Forelimb muscle (tissue), 1 donor: ENCODE measurements at places on chromosomes 7 and 10.

DNA sequence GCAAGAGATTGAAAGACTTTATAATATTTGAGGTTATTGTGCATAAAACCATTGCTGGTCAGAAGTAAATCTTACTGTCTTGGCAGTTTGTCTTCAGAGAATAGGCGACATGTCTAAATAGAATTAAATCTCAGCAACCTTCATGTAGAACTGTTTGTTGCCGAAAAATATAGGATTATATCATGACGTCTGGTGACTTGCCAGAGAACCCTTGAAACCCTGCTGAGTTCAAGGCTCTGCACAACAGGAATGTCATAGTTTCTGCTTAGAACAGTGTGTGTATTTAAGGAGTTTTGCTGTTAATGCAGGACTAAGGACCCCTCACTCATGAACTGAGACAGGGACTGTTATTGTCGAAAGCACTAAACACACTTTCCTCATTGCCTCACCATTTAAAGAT lies 206.4 kb upstream of the ETV1 start:
- DNase-seq, result no peak

- no peak for DNase-seq
Observed at GRCh38 chr10:113303544-113304146, 249.2 kb upstream of the HABP2 start.

- no peak for DNase-seq
Observed at GRCh38 chr10:96369890-96370583, 11.2 kb upstream of the OPALIN start.

DNA sequence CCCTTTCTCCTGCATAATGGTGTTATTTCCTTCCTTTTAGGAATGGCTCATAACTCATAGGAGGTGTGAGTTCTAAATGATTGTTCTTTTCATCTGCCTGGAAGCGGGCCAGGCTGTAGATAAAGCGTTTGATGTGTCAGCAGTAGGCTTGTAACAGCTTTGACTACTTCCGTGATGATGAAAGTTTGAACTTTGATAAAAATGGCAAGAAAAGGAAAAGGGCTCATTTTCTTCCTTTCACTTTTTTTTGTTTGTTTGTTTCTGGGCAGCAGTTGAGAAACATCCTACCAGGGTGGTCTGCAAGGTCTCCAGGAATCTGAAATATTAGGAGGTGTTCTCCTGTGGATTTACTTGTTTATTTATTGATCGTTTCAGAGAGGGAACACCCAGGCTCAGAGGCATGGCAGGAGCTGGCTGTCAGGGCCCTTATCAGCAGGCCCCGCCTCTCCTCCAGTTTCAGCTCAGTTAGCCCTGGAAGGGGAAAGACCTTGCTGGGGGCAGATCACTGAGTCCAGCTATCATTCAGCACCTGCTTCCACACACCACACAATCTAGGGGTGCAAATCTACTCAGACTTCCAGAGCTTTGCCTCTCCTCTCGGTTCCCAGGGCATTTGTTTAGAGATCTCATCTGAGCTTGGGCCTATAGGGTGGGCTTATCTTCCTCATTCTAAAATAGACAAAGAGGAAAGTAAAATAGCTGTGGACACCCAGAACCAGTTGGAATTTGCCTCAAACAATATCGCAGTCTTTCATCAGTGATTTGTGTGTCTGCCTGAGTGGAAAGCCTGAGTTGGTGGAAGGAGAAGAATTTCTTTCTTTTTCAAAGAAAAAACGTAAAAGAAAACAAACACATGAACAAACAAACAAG lies 130.9 kb downstream of the BMPER start:
- no peak for DNase-seq

DNA sequence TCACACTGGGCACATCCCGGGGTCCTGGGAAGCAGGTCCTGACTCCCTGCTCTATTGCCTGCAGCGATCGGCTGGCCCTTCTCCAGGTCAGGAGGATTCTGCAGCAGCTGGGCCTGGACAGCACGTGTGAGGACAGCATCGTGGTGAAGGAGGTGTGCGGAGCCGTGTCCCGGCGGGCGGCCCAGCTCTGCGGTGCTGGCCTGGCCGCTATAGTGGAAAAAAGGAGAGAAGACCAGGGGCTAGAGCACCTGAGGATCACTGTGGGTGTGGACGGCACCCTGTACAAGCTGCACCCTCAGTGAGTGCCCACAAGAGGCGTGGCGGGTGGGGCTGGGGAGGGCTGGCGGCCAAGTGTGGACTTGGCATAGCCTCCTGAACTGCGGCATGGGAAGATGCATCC lies 12.8 kb upstream of the HK1 start:
- DNase-seq, result no peak

DNA sequence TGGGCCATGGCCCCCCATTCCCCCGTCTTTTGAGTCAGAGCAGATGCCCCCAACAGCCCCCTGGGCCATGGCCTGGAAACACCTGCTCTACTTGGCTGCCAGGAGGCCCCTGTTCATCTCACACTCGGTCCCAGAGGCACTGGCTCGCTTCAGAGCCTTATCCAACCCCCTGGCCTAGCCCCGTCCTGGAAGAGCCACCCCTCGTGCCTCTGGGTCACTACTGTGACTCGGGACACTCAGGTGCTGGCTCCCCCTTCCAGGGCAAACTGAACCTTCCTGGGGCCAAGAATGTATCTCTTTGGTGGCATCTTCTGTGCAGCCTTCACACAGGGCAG lies 7.0 kb downstream of the POLR2J start:
- no peak for DNase-seq

DNA sequence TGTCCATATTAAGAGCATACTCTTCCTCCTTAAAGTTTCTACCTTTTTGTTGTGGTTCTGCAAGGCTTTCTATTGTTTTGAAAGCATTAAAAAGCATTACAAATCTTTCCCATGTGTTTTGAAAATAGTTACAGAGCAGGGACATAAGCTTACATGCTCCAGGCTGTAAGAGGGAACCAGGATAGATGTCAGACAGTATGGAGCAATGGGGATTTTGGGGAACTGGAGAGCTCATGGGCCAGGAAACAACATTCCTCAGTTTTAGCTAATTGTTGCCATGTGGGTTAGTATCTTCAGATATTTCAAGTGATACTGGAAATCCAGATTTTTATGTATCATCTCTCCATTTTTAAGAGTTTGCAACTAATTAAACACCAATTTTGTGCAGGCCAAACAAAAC lies 3.5 kb downstream of the MDFIC start:
- DNase-seq, result no peak

DNA sequence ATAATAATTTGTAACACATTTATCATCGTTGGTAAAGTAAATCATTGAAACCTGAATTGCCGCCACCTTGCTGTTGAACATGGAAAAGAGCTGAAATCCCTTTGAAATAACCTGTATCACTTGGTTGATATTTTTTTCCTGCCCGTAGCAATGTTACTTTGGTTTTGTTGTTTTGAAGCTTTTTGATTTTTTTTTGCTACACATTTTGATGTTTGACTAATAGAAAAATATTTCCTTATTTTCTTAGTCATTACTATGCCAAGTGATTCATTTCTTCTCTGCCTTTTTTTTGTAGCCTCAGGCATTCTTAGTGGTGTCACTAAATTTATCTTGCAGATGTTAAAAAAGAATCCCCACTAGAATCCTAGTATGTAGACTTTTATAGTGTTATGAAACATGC lies 235.1 kb upstream of the MEOX2 start:
- DNase-seq, result no peak

DNA sequence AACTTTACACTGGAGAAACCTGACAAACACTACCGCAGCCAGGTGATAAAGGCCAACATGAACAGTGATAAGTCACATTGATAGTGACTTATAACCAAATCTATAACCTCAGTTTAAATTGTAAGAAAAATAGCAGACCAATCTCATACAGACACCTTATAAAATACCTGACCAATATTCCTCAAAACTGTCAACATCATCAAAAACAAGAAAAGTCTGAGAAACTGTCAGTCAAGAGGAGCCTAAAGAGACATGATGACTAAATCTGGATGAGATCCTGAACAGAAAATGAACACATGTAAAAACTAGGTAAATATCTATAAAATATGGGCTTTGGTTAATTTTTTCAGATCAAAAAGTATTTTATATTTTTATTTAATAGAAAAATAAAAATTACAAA lies 233.3 kb downstream of the HPSE2 start:
- no peak for DNase-seq

DNA sequence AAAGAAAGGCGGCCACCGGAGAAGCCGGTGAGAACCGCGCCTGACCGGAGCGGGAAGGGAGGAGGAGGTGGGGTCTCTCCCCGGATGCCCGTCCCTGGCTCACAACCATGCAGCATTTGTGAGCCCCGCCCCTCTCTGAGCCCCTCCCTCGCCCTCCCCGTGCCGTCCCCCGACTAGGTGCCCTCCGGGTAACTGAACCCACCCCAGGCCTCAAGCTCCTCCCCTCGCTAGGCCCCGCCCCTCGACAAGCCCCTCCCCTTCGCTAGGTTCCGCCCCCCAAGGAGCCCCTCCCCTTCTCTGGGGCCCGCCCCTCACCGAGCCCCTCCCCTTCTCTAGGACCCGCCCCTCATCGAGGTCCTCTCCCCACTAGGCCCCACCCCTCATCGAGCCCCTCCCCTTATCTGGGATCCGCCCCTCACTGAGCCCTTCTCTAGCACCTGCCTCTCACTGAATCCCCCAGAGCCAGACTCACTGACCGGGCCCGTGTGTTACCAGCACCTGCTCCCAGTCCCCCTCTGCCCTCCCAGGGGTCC lies 42.2 kb upstream of the HSPB1 start:
- no peak for DNase-seq

DNA sequence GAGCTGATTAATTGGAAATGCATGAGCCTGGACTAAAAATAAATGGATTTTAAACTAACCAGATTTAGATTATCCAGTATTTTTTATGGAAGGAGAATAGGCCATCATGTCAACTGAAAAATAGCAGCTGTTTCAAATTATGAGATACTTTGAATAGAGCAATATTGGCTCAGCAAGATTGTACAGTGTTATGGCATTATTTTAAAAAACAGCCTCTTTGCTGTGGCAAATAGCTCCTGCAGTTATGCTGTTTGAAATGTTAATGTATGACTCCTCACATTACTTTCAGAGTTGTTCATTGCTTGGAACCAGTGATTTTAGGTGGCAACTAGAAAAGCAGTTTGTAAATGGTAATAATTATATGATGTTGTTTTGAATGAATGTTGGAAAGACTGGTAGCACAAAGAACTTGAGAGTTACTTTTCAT lies 244.5 kb downstream of the KIAA1217 start:
- no peak for DNase-seq

DNA sequence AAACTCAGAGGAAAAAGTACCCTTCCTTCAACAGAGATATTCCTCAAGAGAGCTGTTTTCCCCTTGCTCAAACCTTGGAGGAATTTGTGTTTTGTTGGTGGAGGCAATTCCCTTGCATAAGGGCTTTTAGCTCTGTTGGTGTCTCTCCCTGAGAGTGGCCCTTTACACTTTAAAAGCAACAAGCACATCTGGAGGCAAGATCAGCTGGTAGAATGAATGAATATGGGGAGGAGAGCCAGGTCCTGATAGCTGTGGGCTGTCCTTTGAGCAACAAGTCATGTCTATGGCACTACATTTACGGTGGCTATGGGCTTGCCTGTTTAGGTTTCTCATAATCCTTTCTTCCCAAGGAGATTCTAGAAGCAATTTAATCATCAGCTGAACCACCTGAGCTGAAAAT lies 384.0 kb downstream of the SORCS3 start:
- DNase-seq, result no peak

DNA sequence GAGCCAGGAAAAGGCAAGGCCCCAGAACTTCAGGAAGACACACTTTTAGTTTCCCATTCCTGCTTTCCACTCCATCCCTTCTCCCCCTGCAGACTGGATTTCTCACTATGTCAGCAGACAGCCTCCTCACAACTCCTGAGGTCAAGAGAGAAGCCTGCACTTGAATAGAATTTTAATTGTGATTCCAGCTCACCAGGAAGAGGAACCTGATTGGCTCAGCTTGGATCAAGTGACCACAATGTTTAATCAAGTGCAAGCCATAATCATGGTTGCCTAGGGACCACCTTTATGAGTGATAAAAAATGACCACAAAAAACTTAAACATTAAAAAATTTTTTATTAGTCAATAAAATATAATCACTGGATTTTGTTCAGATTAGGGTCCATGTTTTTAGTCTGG lies 244.7 kb upstream of the RHOBTB1 start:
- no peak for DNase-seq

- no peak for DNase-seq
Observed at GRCh38 chr7:30988351-30989005, 24.7 kb downstream of the GHRHR start.

DNA sequence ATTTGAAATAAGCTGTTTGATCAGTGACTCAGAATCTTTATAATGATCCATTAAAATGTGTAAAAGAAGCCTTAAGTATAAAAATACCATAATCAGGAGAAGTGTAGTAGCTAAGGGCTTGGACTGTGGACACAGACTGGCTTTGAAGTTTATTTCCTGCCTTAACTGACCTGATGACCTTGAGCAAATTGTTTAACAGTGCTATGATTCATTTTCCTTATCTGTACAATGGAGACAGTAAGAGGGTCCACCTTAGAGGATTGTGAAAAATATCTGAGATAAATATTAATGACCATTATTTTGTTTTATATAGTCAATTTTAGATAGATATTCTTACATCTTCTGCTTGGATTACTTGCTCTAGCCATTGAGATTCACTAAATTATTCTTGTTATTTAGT lies 13.3 kb upstream of the RPA3 start:
- DNase-seq, result no peak

DNA sequence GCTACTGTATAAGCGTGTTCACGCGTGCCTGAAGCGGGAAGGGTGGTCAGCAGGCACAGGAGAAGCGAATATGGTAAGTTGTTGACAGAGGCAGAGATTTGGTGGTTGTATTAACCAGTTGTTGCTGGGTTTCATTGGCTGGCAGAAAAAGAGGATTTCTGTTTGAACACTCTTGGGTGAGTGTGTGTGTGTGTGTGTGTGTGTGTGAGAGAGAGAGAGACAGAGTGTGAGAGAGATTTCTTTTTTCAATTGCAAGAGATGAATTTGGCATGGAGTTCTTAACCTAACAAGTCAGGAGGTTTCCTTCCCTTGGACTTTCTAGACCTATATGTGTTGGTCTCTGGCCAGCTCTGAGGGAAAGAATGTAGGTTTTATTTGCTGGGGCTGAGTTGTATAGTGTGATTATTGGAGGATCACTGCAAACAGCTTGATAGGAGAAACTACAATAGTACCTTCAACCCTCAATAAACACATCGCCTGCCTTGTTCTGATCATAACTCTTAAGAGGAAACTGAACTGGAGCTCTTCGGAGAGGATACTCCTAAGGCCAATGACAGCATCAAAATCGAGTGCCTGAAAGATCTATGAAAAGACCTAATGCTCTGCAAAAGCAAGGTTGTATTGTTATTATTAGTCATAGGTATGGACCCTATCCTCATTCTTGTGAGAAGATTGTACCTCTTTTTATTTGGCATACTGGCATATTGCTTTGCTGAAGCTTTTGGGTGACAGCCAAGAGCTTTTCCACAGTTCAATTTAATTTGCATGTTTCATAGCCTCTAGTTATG lies 1.2 kb downstream of the MCU start:
- no peak for DNase-seq

- DNase-seq, result no peak
Observed at GRCh38 chr10:43110338-43111071, 27.7 kb upstream of the CSGALNACT2 start.

GRCh38 chr7:29835718-29836117 lies 29.4 kb downstream of the WIPF3 start:
- DNase-seq, result no peak

GRCh38 chr7:67773081-67773480 lies 776.4 kb downstream of the TYW1 start:
- DNase-seq, result no peak

GRCh38 chr10:52649511-52649910 lies 123.1 kb downstream of the MBL2 start:
- DNase-seq, result no peak

GRCh38 chr10:128152741-128153580 lies 26.7 kb upstream of the MKI67 start:
- no peak for DNase-seq
